ENCODE measurements at places on chromosomes 16 and 17.

- no peak for DNase-seq
Measured at GRCh38 chr16:69126221-69126620, 6.2 kb downstream of the CHTF8 start.

DNA sequence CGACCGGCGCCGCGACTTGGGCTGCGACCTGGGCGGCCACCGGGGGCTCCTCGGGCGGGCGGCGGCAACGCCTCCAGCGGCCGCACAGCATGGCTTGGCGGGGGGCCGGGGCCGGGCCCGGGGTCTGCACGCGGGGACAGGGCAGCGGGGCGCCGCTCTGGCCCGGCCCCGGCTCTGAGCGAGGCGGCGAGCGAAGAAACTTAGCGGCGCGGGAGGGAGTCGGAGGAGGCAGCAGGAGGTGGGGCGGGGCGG lies at the start of gene PLCD3:
PLCD3 (minus strand) TSS at position 196 of the 252 bp plus-strand sequence; CDS start at position 91, 105 bp downstream.
- DNase-seq: no peak

GRCh38 chr16:14304891-14305460 lies 233.9 kb downstream of the MRTFB start:
- no peak for DNase-seq

- no peak for DNase-seq
Measured at GRCh38 chr16:73883841-73884240, 412.8 kb upstream of the PSMD7 start.

DNA sequence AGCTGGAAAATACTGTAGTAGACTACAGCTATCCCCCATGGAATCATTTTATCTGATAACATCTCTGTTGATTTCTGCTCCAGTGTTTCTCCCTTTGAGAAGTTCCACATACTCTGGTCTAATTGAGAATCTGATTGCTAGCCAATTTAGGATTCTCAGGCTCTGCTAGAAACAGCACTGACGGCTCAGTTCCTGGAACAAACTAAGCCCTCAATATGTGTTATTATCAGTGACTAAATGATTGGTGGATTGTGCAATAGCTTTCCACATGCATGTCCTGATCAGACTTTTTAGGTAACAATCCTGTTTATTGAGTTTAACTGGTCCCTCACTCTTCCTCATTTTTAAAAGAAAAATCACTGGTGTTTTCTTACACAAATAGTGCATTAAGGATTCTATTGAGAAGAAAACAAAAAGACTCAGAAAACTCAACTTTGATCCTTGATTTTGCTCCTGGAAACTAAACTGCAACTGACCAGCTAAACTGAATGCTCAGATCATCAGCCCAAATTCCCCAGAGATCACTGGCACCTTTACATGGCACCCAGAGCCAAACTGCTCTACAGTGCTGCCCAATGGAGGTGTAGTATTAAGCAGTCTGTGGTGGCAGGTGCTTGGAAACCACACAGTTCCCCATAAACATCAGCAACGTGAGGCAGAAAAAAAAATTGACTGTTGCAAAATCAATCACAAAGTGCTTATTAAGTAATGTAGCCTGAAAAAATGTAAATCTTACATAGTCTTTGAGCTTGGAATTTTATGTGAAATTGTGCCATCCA lies 423.7 kb downstream of the TOX3 start:
- no peak for DNase-seq

GRCh38 chr17:76994237-76994637 lies 126.0 kb downstream of the MGAT5B start:
- DNase-seq: no peak

- no peak for DNase-seq
Measured at GRCh38 chr16:86198206-86199118, 299.5 kb downstream of the IRF8 start.

DNA sequence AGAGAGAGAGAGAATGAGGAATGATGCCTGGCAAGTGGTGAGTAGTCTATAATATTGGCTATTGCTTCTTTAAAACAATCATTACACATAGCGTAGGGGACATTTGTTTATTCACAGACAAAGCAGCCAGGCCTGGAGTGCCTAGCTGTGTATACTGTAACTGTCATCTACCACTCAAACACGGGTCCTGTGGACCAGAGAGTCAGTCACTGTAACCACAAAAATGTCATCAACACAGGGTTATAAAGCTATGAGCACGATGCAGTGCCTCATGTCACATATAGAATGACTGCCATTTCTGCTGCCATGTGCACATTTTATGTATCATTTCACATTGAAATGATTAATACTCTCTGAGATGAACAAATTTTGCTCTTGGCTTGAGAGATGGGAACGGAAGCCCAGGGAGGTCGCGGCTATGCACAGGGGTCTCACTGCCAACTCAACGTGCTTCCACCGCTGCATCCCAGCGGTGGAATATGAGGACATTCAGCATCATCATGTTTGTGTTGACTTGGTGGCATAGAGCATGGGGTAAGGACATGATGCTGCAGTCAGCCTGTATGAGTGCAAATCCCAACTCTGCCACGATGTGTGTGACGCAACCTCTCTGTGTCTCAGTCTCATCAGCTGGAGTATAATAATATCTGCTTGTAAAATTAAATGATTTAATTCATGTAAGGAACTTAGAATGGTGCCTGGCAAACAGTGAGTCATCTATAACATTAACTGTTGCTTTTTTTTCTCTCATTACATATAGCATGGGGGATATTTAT lies 3.3 kb downstream of the MT1H start:
- no peak for DNase-seq

- no peak for DNase-seq
Measured at GRCh38 chr16:51592001-51592501, 441.0 kb upstream of the SALL1 start.

DNA sequence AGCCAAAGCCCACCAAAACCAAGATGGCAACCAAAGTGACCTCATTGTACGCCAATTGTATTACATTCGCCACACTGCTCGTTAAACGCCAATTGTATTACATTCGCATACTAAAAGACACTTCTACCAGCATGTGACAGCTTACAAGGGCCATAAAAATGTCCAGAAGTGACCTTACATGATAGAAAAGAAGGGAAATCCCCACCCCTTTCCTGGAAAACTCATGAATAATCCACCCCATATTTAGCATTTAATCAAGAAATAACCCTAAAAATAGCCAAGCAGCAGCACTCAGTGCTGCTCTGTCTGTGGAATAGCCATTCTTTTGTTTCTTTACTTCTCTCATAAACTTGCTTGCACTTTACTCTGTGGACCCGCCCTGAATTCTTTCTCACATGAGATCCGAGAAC lies 25.7 kb downstream of the PSMD7 start:
- DNase-seq: no peak

DNA sequence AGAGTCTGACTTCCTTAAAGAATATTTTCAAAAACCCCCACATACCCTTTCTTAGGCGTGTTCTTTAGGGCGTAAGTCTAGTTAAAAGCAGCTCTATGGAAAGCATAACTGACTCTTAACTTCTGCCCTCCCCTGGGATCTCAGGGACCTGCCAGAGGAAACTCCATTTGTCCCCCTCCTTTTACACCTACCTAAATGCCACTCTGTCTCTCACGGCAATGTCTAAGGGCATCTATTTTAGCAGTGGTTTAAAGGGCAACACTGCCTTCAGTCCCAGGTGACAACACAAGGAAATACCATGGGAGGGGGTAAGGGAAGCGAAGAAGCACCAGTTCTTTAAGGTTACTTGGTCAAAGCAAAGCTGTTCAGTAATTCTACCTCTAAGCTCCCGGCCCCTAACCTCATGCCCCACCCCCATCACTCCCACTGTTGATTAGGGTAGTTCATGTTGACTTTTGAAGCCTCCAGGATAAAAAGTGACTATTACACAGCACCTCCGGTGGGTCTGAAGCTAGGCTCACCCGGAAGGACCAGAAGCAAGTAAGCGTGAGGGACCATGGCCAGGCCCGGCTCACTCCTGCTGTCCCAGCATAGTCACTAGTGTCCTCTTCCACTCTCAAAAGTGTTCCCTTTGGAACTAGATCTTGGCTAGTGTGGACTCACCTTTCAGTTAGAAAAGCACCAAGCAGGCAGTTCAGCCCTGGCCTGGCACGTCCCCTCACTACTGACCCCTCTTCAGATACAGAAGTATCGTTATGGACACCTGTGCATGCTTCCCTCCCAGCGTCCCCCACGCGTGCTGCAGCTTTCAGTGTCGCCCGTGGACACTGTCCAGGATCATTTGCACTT lies 47.1 kb downstream of the CYTH1 start:
- DNase-seq: no peak

DNA sequence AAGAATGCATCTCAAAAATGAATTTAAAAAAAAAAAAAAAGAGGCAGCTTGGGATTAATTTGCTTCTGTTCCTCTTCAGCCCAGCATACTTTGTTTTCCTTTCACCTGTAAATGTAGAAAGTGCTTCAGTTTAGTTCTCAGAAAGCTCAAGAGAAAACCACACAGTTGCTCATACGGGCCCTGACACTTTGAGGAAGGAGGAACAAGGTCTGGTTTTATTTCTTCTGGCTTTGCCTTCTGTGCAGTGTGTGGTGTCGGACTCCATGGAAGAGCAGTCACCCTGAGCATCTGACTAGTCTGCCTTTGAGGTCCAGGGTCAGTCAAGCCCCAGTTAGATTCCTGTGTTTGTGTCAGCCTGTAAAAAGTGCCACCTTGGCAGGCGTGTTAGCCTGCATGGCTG lies 27.6 kb downstream of the NMT1 start:
- no peak for DNase-seq

- DNase-seq: no peak
Measured at GRCh38 chr17:54451051-54451450, 449.6 kb upstream of the TOM1L1 start.

DNA sequence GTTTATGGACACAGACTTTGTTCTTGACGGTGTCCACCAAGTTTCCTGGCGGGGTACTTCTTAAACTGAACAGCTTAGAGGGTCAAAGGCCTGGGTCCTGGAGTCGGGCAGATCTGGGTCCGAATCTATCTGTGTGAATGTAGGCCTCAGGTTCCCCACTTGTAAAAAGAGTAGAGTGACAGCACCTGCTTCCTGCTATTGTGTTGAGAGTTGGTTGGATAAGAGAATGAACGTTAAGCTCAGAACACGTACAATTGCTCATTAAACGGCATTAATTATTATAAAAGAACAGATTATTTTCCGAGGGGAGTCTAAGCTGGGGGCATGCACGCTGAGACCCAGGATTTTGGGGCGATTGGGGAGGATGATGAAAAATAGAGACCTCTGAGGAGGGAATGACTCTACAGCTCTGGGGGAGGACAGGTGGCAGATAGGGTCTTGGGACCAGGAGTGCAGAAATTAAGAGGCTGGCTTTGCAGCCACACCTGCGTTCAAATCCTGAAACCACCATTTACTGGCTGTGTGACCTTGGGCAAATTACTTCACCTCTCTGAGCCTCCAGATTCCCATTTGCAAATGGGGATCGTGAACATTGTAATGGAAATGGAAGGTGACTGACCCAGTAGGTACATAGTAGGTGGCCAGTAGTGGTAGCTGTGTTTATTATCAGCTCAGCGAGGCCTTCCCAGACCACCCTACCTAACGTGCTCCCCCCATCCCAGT lies 862 bp downstream of the CLEC16A start:
- no peak for DNase-seq

- no peak for DNase-seq
Measured at GRCh38 chr16:78677181-78677731, 577.8 kb downstream of the WWOX start.

- DNase-seq: no peak
Measured at GRCh38 chr17:63954402-63955063, 18.2 kb downstream of the SCN4A start.

DNA sequence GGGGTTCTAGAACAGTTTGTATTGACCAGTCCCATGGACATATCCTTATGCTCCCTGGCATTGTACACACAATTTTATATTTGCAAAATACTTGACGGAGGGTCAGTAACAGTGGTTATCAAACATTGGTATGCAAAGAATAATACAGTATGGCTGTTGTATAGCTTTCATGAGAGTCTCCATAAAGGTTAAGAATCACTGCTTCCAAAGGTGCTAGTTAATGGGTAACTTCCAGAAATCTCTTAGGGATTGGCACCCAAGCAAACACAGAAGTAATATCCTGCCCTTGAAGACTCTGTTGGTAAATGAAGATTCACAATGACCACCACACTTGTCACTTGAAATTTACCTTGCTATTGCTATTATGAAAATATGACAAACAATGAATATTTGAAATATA lies 239.2 kb downstream of the ZFHX3 start:
- no peak for DNase-seq

GRCh38 chr17:34306466-34306865 lies 12.8 kb upstream of the CCL8 start:
- DNase-seq: peak; percentile 29

- DNase-seq: no peak
Measured at GRCh38 chr16:86466696-86467406, 43.5 kb upstream of the FOXF1 start.

DNA sequence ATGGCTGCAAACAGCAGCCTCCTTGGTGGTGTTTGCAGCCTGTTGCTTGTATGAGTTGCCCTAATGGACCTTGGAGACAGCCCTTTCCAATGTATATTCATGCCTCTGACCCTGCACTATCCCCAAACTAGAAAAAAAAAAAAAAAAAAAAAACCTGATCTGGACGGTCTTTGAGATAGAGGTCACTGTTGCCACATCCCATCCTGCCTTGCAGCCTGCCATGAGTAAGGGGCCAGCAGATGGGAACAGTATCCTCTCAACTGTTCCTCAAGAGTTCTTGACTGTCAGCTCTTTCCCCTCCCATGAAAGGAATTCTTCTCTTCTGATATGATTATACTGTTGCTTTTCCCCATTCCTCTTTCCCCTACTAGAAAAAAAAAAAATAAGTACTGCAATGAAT lies 152.4 kb downstream of the SSH2 start:
- no peak for DNase-seq

GRCh38 chr16:70793851-70794502 lies 7.0 kb downstream of the VAC14 start:
- DNase-seq: no peak

DNA sequence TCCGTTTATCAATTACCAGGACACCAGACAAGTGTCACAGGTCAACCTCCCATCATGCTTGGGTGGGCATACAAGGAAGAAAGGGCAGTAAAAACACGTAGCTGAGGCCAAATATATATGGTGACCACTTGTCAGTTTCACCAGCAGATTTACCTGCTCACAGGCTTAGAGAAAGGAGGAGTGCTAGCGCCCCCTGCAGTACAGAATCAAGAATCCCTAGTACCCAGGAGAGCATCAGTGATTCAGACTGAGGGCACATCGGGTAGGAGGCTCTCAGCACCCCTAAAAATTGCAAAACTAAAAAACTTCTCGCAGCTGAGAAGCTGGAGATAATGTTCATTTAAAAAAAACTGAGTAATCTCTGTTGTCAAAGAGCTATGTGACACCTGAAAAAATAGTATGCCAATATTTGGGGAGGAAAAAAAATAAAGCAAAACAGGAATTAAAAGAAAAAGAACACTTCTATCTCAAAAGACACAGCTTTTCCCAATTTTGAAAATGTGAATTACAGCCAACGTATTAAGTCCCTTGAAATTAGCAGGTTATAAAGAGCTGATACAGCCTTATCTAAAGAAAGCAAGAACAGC lies 21.2 kb upstream of the MON1B start:
- peak; percentile 31 for DNase-seq

- DNase-seq: peak; percentile 85
Measured at GRCh38 chr17:38748149-38748891, at the start of gene PCGF2. Gene PCGF2 (minus strand): TSS chr17:38748336. CDS start chr17:38740402, 7,934 bp downstream.

Data from RWPE1 (cell line).